ENCODE measurements at places on chromosomes 5 and 9.

DNA sequence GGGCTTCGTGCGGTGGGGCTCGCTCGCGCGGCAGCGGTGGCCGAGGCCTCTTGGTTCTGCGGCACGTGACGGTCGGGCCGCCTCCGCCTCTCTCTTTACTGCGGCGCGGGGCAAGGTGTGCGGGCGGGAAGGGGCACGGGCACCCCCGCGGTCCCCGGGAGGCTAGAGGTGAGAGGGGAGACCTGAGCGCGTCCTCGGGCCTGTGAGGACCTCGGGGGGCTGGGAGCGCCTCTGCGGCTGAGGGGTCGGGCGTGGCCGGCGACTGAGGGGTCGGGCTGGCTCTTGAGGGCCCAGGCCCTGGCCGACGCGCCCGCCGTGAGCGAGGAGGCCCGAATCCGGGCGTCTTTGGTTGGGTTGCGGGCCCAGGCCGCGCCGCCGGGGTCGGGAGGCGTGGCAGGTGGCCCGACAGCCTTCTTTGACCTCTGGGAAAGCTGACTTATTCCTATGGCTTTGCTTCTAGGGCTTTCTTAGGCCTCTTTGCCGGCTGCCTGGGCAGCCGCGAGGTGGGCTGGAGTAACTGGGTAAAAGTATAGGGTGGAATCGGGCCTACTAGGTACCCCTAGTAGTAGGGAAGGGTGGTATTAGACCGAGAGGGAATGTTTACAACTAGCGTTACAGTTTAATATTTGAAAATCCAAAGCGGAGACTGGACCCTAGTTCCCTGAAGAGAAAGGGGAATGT is at the start of gene CANX:
Gene CANX, plus strand, starts transcription at position 33 of the 681 bp plus-strand sequence. CDS start 6,715 bp downstream, outside the sequence.
- DNase-seq: no peak

DNA sequence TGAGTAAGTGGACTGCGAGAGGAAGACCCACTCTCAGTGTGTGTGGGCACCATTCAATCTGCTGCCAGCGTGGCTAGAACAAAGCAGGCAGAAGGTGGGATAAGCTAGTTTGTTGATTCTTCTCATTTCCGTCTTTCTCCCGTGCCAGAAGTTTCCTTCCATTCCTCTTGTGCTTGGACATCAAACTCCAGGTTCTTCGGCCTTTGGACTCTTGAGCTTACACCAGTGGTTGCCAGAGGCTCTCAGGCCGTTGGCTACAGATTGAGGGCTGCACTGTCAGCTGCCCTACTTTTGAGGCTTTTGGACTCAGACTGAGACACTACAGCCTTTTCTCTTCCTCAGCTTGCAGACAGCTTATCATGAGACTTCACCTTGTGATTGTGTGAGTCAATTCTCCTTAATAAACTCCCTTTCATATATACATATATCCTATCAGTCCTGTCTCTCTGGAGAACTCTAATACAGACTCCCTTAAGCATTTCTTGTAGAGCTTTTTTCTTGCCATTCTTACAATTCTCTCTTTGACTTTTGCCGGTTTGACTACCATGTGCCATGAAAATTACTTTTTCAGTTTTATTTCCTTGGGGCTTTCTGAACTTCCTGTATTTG is 494.9 kb downstream of the PRR16 start:
- DNase-seq: no peak

- peak; percentile 50 for DNase-seq
These were observed 236.2 kb upstream of the NFIL3 start for GRCh38 chr9:91659529-91660495.

DNA sequence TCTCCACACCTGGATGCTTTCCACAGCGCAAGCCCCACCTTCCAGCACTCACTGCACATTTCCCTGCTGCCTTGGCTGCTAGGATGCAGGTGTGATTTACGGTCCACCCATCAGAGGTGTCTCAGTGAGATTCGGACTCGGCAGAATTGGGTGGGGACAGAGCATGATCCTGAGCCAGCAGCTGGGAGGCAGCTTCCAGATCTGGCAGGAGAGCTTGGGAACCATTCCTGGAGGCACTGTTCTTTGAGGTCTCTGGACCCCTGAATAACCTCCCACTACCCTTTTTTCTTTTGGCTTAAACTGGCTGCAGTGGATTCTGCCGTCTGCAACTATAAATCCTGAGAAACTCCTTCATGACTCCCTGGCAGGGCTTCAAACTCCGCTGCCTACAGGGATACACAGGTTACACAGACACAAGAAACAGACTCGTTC is 99.6 kb upstream of the PHYKPL start:
- no peak for DNase-seq

DNA sequence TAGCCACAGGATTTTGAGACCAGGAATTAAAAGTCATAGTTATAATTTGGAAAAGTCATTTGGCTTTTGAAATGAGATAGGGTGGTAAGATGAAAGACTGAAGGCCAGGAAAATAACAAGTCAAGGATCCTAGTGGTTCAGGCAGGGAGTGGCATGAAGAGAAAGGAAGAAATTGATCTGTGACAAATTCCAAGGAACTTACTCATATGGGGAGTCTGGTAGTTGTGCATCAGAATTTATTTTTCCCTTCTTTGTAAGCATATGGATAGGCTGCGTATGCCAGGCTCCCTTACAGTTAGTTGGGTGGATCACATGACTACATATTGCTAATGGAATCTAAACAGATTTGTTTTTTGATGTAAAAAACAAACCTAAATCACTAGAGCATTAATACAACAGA is 21.0 kb downstream of the ISL1 start:
- DNase-seq: no peak
